ENCODE measurements at places on chromosomes 16 and 17.

DNA sequence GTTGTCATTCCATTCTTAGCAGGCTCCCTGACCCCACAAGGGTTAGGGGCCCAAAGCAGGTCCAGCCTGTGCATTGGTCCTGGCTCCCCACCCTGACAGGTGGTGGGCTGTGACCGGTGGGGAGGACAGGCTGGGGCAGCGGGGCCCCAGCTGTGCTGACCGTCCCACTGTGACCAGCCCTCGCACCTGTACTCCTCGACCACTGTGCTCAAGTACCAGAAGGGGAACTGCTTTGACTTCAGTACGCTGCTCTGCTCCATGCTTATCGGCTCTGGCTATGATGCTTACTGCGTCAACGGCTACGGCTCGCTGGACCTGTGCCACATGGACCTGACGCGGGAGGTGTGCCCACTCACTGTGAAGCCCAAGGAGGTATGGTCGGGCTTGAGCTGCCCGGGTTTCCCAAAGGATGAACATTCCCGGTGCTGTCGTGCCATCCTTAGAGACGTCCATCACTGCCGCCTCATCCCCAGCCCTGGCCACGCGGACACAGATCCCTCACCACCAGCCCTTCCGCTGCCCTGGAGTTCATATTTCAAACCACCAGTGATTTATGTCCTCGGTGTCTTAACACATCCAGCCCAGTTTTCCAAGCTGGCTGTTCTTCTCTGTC lies 7.3 kb downstream of the DRC7 start:
- no peak for DNase-seq

DNA sequence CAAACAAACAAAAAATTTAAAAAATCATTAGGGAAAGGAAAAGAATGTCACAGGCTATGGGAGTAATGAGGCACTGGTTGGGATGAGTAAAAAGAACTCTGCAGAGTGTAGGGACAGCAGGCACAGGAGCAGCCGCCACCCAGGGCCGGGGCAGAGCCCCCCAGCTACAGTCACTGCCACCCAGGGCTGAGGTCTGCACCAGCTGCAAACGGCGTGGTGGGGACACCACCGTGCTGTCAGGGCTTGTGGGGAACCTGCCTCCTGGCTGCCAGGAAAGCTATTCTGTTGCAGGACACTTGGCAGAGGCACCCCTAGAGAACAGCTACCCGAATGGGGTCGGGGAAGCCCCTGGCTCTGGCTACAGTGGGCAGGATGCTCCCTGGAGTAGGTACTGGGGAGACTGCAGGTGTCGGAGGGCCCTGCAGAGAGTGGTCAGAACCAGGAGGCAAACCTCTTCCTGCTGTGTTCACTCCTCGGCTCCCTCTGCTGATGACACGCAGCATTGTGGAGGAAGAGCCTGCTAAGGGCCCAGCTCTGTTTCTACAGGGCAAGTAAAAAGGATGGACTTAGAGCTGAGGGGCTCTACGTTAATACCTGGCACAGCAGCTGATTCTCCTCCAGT lies 32.3 kb upstream of the CAPN15 start:
- no peak for DNase-seq

- DNase-seq = no peak
Observed at GRCh38 chr17:38687286-38687685, 12.5 kb upstream of the EPOP start.

DNA sequence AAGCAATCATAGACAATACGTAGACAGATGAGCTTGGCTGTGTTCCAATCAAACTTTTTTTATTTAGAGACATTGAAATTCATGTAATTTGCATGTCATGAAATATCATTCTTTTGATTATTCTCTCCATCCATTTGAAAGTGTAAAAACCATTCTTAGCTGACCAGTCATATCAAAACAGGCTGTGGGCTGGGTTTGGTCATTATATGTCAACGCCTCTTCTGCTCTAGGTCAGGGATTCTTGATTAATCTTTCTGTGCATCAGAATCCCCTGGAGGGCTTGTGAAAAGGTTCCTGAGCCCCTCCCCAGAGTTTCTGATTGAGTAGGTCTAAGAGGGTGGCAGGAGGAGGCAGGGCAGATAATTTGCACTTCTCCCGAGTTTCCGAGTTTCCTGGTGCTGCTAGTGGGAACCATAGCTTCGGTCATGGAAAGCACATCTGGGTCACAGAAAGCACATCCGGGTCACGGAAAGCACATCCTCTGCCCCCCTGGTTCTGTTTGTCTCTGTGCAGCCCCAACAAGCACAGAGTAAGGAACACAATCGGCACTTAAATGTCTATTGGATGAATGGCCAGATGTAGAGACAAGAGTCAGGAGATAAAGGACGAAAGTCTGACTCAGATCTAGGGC lies 16.4 kb downstream of the PIMREG start:
- DNase-seq = no peak

DNA sequence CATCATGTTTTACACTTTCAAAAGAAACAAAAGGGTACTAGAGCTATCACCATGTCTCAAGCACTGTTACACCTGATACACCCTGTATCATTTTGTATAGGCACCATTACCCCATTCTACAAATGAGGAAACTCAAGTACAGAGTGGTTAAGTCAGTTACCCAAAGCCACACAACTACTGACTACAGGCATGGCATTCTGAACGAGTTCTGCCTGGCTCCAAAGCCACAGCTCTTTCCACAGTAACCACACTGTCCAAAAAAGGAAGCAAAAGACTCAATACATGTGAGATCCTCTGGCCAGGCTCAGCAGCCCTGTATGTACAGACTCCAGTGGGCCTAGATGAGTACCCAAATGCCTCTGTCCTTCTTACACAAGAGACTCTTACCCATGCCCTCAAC lies 4.7 kb downstream of the DYNC1LI2 start:
- no peak for DNase-seq

- DNase-seq = no peak
Observed at GRCh38 chr16:17510567-17510966, 39.8 kb upstream of the XYLT1 start.

GRCh38 chr16:84817613-84818012 lies 2.2 kb upstream of the CRISPLD2 start:
- DNase-seq = no peak

- DNase-seq = no peak
Observed at GRCh38 chr17:69335058-69335457, 8.1 kb upstream of the ABCA5 start.

GRCh38 chr17:45170931-45171337 lies 9.3 kb downstream of the HEXIM2 start:
- DNase-seq = no peak

DNA sequence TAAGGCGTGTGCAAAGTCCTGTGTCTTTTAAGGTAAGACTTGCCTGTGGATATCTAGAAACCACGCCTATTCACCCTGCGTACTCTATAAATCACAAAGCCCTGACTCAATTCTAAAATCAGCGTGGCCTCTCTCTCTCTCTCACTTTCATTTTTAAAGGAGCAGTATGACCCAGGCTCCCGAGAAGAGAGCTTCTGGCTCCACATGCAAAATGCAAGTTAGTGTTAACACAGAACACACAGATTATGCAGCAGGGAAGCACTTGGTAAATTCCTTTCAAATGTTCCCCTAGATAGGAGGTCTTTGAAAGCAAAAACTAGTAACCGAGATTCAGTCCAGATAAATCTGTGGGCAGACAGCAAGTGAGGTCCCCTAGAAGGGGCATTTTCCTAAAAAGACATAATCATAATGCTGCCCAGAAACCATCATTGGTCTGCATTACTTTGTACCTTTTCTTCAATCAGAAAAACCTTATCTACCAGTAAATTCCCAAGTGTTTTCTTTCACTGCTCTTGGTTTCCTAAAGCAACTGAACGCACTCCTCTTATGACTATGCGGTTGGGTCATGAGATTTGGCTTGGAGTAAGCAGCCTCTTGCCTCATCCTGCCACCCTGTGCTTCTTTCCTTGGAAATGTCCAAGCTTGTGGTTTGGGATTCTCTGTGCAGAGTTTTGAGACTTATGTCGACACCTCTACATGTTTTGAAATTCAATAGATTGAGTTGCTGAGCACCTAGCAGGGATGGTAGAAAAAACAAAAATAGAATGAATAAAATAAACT lies 31.7 kb upstream of the KCNJ2 start:
- DNase-seq = no peak

DNA sequence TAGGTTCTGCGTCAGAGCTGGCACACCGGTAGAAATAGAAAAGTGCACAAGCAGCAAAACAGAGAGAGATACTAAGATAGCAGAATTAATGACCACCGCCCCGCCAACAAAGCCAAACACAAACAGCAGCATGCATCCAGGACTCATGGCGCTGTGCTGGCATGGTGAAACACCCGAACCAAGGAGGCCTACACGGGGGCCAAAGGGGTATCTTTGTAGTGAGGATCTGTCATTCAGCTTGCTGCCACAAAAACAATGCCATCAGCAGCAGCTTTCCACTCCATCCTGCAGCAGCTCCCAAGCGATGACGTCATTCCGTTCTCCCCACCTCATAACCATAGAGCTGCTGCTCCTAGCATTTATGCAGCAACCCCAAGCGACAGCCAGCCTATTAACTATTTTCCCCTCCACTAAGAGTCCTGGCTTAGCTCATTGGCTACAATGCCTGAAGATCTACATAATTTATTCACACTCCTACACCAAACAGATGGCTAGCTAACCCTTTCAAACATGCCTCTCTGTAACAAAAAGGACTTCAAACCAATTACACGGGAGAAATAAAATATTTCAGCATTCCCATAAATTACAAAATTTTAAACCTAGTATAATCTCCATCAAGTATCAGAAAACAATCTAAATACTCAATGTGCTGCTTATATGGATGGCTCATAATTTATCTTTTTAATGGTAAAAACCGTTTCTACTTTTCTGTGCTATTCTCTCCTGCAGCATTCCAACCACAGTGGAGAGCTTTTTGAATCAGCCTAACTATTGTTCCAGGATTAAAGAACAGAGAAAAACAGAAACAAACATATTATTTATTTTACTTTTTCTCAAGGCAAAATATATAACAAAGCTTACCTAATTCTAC lies 73.9 kb downstream of the SPAG9 start:
- peak; percentile 96 for DNase-seq

GRCh38 chr16:49498666-49499413 lies 125.2 kb downstream of the C16orf78 start:
- no peak for DNase-seq

- no peak for DNase-seq
Observed at GRCh38 chr17:77736721-77737120, 221.8 kb upstream of the TNRC6C start.

DNA sequence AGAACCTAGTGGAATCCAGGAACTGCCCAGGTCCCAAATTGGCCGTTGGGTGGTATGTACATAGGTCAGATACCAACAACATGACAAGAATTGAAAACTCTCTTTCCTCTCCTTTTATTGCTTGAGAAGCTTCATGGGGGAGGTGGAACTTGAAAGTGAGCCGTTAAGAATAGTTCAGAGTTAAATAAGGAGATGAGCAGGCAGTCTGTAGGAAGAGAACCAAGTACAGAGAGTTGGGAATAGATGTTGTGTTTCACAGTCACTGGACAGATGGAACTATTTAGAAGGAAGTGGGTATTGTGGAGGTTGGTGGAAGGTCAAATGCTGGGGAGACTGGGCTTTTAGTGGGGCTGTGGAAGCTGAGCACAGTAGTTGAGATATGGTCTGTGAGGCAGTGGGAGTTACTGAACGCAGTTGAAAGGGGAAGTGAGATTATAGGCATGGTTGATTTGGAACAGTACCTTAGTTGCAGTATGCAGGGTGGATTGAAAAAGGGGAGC lies 26.4 kb downstream of the ARHGAP44 start:
- no peak for DNase-seq

GRCh38 chr17:56358651-56359050 lies 205.4 kb downstream of the ANKFN1 start:
- DNase-seq = no peak

DNA sequence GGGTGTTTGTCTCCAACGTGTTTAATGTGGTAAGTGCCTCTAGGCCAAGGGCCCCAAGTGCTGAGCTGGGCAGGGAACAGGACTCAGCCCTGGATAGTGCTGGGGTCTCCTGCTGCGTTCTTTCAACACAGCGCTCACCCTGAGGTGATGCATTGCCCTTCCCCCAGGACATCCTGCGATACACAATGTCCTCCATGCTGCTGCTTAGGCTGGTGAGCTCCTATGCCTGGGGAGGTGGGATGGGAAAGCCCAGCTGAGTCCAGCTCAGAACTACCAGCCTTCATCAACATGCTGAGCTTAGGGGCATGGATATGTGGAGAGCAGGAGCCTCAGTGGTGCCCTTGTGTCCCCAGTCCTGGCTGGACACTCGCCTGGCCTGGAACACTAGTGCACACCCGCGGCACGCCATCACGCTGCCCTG lies 563 bp downstream of the ZACN start:
- DNase-seq = no peak

DNA sequence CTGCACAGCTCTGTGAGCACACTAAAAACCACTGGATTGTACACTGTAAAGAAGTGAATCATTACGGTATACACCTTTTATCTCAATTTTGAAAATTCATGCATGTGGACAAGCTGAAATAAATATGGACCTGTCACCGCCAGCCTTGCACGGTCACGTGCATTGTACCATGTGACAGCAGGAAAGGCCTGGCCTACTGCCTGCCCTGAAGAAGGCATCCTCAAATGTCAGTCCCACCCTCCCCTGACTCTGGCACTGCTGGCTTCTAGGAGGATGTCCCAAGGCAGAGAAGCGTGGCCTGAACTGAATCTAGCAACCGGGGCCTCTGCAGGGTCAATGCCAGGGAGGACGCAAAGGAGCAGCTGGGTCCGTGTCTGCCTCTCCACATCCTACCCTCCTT lies 34.6 kb downstream of the SLC38A8 start:
- DNase-seq = no peak

DNA sequence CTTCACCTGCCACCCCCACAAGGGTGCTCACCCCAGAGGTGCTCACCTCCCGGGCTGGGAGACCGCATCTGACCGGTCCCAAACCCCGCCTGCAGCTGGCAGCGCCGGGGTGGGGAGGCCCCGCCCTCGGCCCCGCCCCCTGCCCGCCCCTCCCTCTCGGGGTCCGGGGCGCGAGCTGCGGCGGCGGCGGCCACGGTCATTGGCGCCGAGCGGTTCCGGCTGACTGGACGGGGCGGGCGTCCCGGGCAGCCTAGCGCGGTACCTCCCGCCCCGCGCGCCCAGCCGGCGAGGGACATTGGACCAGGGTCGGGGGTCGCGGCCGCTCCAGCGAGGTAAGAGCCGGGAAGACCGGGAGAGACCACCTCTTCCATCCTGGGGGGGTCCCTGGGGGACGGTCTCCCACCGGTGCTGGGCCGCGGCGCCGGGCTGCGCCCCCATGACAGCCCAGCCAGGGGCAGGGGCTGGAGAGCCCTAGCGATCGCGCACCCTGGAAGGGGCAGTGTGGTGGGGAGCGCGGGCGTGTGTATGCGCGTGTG lies at the start of gene CACNG5:
CACNG5 (plus strand) TSS at position 199 of the 536 bp plus-strand sequence. CDS start 42,216 bp downstream, outside the sequence.
- DNase-seq = peak; percentile 23

DNA sequence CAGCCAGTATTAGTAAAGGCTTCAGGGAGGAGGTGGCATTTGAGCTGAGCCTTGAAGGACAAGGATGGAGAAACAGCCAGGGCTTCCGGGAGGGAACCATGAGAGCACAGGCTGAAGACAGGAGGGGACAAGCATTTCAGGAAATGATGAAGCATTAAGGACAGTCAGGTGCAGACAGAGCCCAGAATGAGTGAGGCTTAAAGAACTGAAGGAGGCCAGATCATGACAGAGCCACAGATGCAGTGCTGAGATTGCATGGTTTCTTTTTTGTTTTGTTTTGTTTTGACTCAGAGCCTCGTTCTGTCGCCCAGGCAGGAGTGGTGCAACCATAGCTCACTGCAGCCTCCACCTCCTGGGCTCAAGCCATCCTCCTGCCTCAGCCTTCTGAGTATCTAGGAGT lies 211.5 kb downstream of the SOX9 start:
- no peak for DNase-seq

All from NCI-H510A (cell line).